Lung (tissue), 17 donors: ENCODE measurements at places on chromosomes 11 and 22. TPM values are rescaled to one million over a fixed set of nuclear protein-coding genes. Genes with fewer than 3 reads are reported as not detected.
A peak's percentile ranks its signal among the peaks of the same experiment; 100 is the strongest.

DNA sequence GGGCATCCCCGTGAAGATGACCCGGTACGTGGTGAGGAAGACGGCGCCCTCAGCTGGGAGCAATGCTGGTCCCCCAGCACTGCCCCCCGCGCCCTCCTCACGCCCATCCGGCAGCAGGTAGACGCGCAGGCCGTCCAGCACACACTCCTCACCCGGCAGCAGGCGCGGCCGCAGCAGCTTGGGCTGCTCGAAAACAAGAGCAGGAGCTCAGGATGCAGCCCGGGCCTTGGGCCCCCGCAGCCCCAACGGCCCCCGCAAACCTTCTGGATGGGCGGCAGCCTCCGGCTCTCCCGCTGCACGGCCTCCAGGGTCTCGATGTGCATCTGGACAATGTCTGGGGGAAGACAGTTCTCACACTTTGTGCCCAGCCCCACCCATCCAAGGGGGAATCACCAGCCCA lies 13.3 kb downstream of the SBF1 start:
- no peak for DNase-seq

- peak; percentile 46 for DNase-seq
Measured at GRCh38 chr11:101127197-101127698, 2.4 kb downstream of the PGR start.

DNA sequence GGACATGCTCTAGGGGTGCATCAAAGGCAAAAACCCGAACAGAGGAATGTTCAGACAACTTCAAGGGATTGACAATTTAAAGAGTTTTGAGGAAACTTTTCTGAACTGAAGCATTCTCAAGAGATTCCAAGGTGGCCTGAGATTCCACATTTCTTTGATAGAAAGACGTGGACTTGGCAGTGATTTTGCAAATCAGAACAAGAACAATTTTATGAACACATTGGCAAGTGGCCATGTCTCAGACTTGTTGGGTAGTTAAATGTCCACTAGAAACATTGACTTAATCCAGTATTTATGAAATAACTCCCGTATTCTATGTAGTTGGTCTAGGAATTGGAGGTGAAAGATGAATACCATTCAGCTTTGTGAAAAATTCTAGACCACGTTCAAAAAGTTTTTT lies 13.8 kb downstream of the NCAM1 start:
- DNase-seq: no peak

Gene ADAMTS15
- 17.6 TPM for total RNA-seq

Gene PLAAT3
- 124 TPM for total RNA-seq

DNA sequence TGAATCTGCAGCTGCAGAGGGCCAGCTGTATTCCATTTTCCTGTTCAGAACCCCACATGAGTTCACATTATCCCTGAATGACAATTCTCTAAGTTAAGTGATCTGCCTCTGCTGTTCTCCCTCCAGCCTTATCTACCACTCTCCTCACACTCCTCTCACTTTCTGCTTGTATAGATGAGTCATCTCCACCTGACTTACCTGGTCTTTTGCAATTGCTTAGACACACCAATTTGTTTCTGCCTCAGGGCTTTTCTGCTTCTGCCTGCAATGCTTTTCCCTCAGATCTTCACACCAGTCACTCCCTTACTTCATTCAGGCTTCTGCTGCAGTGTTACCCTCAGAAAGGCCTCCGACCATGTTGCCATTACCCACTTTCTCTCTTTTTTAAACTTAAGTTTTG lies 118.1 kb downstream of the ATM start:
- no peak for DNase-seq

DNA sequence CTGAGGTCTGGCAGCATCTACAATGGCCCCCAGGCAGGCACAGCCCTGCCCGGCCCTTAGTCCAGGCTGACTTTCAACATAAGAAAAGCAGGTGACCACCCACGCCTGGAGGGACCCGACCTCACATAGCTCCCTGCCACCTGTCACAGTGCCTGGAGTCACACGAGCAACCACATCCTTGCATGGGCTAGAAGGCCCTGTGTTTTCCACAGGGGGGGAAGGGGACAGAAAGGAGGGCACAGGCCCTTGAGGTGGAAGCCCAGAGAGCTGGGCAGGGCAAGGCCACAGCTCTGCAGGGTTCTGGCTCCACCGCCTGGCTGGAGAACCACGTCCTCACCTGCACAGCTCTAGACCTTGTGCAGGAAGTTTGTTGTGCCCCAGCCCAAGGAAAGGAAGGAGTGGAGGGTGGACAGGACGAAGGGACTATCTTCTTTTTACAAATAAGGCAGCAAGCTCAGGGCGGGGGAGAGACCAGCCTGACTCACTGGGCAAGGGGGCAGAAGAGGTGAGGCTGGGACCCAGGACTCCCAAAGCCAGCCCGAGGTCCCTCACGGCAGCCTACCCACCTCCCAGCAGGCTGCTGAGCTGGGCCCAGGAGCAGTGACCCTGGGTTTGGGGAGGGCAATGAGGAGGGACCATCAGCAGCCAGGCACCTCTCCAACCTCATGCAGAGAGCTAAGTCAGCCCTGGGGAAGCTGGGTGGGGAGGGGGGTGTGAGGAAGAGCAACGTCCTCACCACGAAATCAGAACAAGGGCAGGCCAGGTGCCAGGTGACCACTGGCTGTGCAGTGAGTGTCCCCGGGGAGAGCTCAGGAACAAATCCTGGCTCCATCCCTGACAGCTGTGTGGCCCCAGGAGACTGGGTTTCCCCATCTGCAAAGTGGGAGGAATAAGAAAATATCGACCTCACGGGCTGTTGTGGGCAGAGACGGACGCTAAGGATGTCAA lies 4.3 kb downstream of the C1QTNF6 start:
- no peak for DNase-seq

DNA sequence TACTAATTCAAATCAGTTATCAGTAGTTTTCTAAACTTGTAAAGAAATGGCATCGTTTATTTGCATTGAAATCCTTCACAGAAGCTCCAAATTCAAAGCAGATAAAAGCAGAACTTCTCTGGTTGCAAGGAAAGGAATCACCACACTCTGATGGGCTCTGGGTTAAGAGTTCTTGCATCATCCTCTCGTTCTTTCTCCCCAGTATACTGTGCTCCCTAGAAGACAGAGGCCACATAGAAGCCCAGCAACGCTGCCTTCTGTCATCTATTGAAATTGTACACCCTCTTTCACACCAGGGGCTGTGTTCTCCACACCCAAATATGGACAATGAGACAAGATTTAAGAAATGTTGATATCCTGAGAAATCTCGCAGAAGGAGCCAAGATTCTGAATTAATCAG lies 29.3 kb downstream of the FAT3 start:
- peak; percentile 14 for DNase-seq

- DNase-seq: no peak
Measured at GRCh38 chr11:113675003-113675561, 31.0 kb downstream of the TMPRSS5 start.
